ENCODE measurements at places on chromosomes 3 and 15.
A peak's percentile ranks its signal among the peaks of the same experiment; 100 is the strongest.

DNA sequence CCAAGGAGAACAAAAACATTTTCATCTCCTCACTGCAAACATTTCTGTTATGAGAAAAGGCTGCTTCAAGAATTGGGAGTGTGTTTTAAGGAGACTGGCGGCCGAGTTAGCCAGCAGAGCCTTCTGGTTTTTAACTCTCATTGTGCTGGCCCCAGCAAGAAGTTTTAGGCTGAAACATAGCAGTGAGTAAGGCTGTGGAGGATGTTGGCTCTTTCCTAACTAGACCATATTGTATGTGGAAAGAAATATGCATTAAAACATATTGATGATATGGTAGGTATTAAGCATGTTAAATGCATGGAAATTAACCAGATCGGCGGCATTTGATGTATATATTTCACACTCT is 90.7 kb downstream of the TIGIT start:
- no peak overlapping the region for H3K4me3 ChIP-seq
- H3K27me3 ChIP-seq: no peaks in the 10 kb centered on the region
- peaks cover 7% of the 10 kb centered on the region for H3K36me3 ChIP-seq

- no peak overlapping the region for H3K4me3 ChIP-seq
- H3K4me1 ChIP-seq: peaks cover 5% of the 10 kb centered on the region
- H3K36me3 ChIP-seq: peaks cover 3% of the 10 kb centered on the region
- no peak for DNase-seq
- no peaks in the 10 kb centered on the region for H3K27me3 ChIP-seq
- H3K27ac ChIP-seq: no peak overlapping the region
Observed at GRCh38 chr15:45230245-45230965, 21.6 kb upstream of the SLC28A2 start.

DNA sequence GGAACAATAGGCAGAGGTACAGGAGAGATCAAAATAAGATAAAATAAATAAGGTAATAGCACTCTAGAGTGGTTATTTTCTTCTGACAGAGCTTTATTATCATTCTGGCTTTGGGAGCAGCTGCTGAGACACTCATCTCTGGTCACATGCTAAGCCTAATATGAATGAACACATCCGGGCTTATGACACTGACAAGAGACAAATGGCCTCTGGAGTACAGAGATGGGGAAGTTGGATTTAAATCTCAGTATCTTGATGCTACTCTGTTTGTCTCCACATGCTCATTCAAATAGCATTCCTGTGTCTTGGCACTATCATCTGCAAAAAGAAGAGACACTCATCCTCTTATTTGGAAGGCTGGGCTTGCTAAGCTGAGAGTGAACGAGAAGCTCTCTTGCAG is 55.6 kb downstream of the TMEM45A start:
- H3K4me3 ChIP-seq: no peak overlapping the region
- H3K4me1 ChIP-seq: no peaks in the 10 kb centered on the region
- no peaks in the 10 kb centered on the region for H3K36me3 ChIP-seq
- no peak for DNase-seq

- H3K36me3 ChIP-seq: no peaks in the 10 kb centered on the region
- H3K27ac ChIP-seq: no peak overlapping the region
- no peaks in the 10 kb centered on the region for H3K27me3 ChIP-seq
- H3K4me1 ChIP-seq: peaks cover 7% of the 10 kb centered on the region
Observed at GRCh38 chr3:56366641-56367162, 101.6 kb downstream of the ERC2 start.

- H3K4me1 ChIP-seq: peaks cover 3% of the 10 kb centered on the region
- H3K4me3 ChIP-seq: no peak overlapping the region
- DNase-seq: no peak
- H3K27me3 ChIP-seq: no peaks in the 10 kb centered on the region
Observed at GRCh38 chr3:109023656-109024254, 70.1 kb upstream of the GUCA1C start.

- H3K4me1 ChIP-seq: no peaks in the 10 kb centered on the region
- no peaks in the 10 kb centered on the region for H3K27me3 ChIP-seq
- H3K27ac ChIP-seq: no peak overlapping the region
- no peak for DNase-seq
- no peaks in the 10 kb centered on the region for H3K36me3 ChIP-seq
Observed at GRCh38 chr3:114867835-114868503, 279.1 kb downstream of the ZBTB20 start.

DNA sequence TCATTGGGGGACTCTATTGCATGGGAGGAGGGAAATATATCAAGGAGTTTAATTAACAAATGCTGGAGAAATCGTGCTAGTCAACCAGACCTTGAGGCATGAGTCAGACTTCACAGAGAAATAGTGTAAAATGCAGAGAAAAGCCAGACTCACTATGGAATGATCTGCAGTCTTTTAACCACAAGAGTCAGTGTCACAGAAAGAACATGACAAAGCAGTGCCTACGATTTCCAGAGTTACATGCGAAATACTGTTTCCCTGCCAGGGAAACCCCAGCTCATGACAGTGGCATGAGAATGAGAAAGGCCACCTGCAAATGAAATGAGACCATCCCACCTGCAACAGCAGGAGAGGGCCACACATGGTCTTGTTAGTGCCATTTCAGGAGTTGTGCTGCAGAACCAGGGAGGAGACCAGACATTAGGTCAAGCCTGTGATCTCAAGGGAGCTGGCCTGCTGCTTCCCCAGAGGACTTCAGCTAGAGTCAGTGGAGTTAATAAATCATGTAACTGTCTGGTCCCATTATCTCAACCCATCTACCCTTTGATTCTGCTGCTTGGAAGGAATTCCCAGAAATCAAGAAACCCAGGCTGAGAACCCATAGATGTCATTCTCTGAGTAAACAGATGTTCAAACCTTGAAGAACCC is 79.0 kb downstream of the ERC2 start:
- DNase-seq: no peak
- no peaks in the 10 kb centered on the region for H3K36me3 ChIP-seq
- no peak overlapping the region for H3K27ac ChIP-seq
- no peaks in the 10 kb centered on the region for H3K4me1 ChIP-seq
- H3K4me3 ChIP-seq: no peak overlapping the region

DNA sequence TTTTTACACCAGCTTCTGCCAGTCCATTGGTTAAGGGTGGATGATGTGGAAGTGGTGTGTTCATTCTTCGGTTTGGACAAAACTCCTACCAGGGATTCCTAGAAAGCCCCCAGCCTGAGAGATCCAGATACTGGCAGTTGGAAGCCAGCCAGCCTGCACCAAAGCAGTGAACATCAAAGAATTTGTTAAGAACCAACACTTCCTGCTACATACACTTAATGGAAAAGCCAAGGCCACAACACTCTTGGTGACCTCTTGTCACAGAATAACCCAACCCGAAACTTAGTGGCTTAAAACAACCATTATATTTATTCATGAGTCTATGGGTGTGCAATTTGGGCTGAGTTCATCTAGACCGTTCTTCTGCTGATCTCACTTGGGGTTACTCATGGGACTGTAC is 42.9 kb upstream of the ADAMTS9 start:
- H3K4me1 ChIP-seq: peaks cover 4% of the 10 kb centered on the region
- H3K27me3 ChIP-seq: no peaks in the 10 kb centered on the region
- no peak overlapping the region for H3K27ac ChIP-seq
- no peaks in the 10 kb centered on the region for H3K36me3 ChIP-seq
- no peak overlapping the region for H3K4me3 ChIP-seq

DNA sequence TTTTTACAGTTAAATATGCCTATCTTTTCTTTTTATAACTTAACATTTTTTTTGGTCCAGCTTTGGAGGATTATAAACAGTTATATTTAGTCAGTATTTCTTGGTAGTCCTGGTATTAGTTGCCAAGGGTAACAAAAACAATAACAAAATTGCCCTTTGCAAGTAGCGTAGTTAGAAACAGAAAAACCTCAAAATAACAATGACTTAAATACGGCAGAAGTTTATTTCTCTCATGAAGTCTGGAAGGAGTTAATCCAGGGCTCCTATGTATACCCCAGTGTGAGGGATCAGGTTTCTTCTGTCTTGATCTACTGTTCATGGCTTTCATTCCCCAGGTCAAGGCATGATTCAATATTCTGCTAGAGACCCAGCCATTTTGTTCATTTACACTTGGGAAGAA is 14.1 kb upstream of the MYH15 start:
- no peak overlapping the region for H3K27ac ChIP-seq
- no peak overlapping the region for H3K4me3 ChIP-seq
- no peak for DNase-seq
- H3K4me1 ChIP-seq: no peaks in the 10 kb centered on the region
- H3K36me3 ChIP-seq: no peaks in the 10 kb centered on the region
- no peaks in the 10 kb centered on the region for H3K27me3 ChIP-seq

DNA sequence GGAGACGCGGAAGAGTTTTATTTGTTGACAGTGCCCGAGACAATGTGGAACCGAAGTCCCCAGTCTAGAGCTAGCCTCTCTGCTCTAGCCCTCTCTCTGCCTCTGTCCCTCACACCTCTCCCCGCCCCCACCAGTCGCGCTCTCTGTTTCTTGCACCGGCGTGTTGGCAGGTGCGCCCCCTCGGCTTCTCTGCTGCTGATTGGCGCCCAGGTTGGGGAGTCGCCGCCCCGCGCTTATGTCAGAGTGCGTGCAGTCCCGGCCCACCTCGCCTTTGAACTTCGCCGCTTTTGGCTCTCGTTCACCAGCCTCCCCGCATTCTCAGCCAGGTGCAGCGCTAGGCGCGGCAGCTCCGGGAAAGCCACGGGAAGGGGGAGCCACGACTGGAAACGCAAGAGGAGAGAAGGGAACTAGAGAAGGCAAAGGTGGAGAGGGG is at the start of gene SOX14:
Gene SOX14, plus strand, starts transcription at position 315 of the 433 bp plus-strand sequence. CDS start 470 bp downstream, outside the sequence.
- H3K4me3 ChIP-seq: peak within 1 kb of the TSS; percentile 63
- H3K4me1 ChIP-seq: peaks cover 19% of the 10 kb centered on the region
- H3K27ac ChIP-seq: peak within 1 kb of the TSS; percentile 92
- H3K27me3 ChIP-seq: peaks cover 96% of the 10 kb centered on the region
- DNase-seq: no peak

DNA sequence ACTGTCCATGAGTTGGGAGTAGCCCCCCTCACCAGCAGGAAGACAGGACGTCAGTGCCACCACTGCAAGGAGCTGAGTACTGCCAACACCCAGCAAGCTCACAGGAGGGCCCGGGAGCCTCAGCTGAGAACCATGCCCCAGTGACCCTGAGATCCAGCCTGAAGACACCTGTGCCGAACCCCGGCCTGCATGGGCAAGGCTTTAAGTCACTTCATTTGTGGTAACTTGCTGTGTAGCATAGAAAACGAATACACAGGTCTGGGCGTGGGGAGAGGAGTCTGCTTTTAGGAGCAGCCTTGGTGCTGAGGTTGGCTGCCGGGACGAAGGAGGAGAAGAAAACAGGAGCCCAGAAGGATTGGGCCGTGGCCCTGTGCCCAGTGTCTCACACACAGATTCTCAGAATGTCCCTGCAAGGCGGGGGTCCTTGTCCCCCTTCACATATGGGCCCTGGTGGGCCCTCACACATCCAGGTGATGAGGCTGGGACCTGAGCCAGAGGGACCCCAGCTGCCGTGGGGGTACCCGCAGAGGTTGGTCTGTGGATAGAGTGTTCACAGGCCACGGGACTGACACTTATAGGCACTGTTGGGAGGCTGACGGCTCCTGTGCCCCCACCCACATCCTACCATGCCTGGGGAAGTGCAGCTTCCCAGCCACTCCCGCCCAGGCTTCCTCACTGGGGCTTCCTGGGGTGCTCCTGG is 85.3 kb downstream of the PLXNA1 start:
- no peaks in the 10 kb centered on the region for H3K36me3 ChIP-seq
- DNase-seq: no peak
- no peak overlapping the region for H3K4me3 ChIP-seq
- H3K4me1 ChIP-seq: peaks cover 5% of the 10 kb centered on the region

- H3K27me3 ChIP-seq: no peaks in the 10 kb centered on the region
- no peak for DNase-seq
- H3K36me3 ChIP-seq: no peaks in the 10 kb centered on the region
- H3K4me1 ChIP-seq: peaks cover 5% of the 10 kb centered on the region
- H3K4me3 ChIP-seq: no peak overlapping the region
Observed at GRCh38 chr3:104291437-104291851, 1075.3 kb upstream of the ALCAM start.

- H3K4me1 ChIP-seq: no peaks in the 10 kb centered on the region
- no peak for DNase-seq
Observed at GRCh38 chr3:29384640-29385039, 103.8 kb downstream of the RBMS3 start.

DNA sequence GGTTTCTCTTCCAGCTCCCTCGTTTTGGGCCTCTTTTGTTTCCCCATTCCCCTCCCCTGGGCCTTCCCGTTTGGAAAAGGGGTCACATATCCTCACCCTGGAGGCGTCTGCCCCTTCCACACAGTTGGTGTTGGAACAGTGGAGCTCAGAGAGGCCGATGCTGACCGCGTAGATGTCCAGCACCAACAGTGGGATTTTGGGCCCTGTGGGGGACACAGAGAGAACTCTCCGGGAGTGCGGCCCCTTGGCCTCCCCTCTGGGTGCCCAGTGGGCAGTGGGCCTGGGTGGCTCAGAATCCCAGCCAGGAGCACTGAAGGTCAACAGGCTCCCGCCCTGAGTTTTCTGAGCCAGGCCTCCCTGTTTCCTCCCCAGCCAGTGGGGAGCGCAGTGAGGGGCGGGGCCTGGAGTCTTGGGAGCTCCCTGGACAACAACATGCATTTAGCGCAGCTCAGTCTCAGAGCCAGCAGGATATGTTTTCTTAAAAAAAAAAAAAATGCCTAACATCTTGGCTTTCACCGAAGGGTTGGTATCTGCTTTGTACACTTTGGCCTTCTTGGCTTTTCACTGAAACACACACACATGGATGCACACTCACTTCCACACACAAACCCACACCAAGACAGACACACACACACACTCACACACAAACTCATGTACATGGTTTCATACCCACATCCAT is 670 bp upstream of the ISLR start:
- H3K27me3 ChIP-seq: peaks cover 48% of the 10 kb centered on the region
- H3K27ac ChIP-seq: no peak overlapping the region
- no peak overlapping the region for H3K4me3 ChIP-seq
- H3K4me1 ChIP-seq: peaks cover 2% of the 10 kb centered on the region

GRCh38 chr3:113685956-113686721 is 10.3 kb downstream of the USF3 start:
- no peak for DNase-seq
- no peak overlapping the region for H3K4me3 ChIP-seq
- H3K27me3 ChIP-seq: no peaks in the 10 kb centered on the region
- H3K4me1 ChIP-seq: no peaks in the 10 kb centered on the region
- H3K36me3 ChIP-seq: peaks cover 39% of the 10 kb centered on the region

- DNase-seq: no peak
- no peaks in the 10 kb centered on the region for H3K36me3 ChIP-seq
- H3K27me3 ChIP-seq: no peaks in the 10 kb centered on the region
- peaks cover 15% of the 10 kb centered on the region for H3K4me1 ChIP-seq
- no peak overlapping the region for H3K27ac ChIP-seq
Observed at GRCh38 chr3:192844836-192845525, 72.7 kb downstream of the MB21D2 start.
